H54 (cell line): ENCODE measurements at places on chromosomes 7 and 10.

GRCh38 chr10:97718178-97718577, 4.6 kb downstream of the MARVELD1 start:
- no peak for DNase-seq

DNA sequence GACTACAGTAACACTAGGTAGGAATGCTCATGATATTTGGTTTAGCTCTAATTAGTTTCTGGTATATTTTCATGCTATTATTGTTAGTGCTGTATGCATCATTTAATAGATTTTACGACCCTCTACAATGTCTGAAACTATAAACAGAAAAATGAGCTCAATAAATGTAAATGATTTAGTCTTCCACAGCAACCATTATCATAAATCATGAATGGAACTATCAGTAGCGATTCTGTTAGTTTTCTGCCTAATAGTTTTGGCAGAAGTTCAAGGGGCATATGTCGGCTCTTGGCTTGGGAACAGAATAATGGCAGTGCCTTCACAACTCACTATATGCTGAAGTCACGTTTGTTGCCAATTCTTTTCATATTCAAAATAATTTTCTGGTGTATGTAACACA, 494.8 kb downstream of the PARD3 start:
- no peak for DNase-seq

GRCh38 chr10:15452545-15452944, 81.5 kb upstream of the FAM171A1 start:
- no peak for DNase-seq

DNA sequence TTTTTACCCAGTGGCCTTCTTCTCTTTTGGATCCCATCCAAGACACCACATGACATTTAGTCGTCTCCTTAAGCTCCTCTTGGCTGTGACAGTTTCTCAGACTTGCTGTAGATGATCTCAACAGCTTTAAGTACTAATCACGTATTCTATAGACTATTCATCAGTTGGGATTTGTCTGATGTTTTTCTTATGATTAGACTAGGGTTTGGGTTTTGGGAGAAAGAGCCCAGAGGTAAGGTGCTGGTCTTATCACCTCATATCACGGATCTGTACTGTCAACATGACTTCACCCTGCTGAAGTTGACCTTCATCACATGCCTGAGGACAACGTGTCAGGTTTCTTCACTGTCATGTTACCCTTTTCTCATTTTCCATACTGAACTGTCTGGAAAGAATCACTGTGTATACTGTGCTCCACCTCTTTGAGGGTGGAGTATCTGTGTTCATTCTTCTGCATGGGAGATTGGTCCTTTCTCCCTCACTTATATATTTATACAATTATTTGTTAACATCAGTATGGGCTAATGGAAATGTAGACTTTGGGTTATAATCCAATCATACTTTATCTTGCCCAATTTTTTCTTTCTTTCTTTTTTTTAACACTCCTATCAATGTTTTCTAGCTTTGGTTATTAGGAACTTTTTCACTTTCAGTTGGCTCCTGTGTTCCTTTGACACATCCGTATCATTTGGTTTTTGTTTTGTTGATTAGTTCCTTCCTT, 6.4 kb upstream of the HKDC1 start:
- DNase-seq: no peak
